SK-MEL-5 (cell line): ENCODE measurements at places on chromosomes 6 and 20.

DNA sequence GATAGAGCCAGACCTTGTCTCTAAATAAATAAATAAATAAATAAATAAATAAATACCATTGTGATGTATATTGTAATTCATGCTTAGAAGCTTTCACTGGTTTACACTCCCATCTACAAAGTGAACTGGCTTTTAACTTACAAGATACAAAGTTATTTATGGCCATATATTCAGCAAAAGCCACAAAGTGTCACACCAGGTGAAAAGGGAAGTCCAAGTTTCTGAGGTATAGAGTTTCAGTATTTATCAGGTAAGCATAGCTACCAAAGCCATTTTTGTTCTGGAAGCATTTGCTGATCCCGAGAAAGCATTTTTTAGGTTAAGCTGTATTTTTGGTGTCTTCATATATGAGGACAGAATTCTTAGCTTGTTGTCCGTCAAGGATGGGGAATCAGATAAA, 22.1 kb upstream of the PKIG start:
- no peak for DNase-seq

- peak; percentile 32 for DNase-seq
Observed at GRCh38 chr20:36478137-36478905, 63.0 kb upstream of the MYL9 start.

DNA sequence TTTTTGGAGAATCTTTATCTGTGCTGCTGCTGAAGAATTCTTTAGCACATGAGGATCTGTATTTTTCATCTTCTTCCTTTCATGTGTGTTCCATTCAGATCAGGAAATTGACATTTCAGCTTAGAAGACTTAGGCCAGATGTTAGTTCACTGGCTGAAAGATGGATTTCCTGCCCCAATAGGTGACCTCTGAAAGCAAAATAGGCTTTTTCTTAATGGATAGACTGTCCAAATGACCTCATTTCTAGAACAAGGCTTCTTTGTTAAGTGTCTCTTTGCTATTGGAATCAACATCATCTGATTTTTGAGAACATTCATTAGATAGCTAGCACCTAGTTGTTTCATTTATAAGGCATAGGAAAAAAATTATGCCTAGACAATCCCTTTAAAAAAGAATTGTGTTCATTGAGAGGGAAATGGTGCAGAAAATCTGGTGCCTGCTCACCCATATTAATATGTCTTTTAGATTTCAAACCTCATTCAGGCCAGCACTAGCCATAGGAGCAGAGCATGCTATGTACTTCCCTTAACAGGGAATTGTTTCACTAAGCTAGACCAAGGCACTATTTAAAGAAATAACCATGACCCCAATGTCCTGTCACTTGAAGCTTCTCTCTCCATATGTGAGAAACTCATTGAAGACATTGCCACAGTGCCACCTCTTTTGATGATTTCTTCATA, 13.6 kb upstream of the SASH1 start:
- DNase-seq = peak; percentile 92

DNA sequence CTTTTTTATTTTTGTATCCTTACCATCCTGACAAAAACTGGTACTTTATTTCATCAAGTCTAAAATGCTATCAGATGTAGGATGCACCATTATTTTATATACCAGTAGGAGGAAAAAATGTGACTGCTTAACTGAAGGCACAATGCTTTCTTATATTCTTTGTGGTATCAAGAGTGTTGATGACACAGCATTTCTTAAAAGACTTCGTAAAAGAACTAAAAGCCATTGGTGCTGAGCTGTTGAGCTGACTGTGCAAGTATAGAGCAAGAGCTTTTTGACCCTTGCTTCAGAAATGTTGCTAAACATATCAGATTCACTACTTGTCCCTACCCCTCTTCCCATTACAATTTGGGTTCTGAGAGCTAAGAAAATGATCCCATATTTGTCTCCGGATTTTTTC, 17.5 kb downstream of the SF3B5 start:
- DNase-seq = no peak
